ENCODE measurements at places on chromosomes 16 and 17.

DNA sequence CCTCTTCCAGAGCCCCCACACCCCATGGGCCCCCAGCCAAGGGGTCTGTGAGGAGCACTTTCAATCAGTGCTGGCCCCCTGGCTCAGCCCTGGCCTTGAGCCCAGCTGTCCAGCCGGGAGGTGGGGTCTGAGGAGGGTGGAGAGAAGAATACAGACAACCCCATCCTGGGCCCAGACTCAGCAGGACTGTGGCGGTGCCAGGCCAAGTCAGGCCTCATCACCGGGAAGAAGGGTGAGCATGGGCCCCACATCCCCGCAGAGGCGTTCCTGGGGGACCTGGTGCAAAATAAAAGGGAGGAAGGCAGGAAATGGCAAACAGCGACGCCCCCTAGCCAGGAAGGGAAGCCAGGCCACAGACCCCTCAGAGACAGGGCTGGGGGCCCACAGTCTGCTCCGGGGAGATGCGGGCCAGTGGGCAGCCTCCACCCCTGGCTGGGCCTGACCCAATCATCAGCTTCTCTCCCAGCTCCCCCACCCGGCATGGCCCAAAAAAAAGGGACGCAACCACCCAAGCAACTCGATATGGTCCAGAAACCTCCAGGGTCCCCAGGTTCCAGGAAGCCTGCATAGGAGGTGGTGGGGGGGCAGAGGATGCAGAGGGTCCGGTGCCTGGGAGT is 20.6 kb downstream of the ZNF423 start:
- no peak for DNase-seq

DNA sequence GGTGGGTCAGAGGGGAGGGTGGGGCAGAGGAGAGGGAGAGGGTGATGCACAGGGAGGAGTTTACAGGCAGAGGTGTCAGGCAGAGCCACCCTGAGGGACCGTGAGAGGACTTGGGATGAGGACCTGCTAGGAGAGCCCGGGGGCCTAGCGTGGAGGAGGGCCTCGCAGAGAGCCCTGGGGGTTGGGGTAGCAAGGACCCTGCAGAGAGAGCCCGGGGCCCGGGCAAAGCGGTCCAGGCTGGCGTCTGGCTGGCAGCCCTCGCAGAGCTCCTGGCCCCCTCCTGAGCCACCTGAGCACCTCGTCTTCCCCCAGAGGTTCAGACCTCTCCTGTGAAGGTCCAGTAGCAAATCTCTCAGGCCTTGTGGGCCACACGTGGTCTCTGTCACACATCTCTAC is 42.0 kb upstream of the ZNF469 start:
- DNase-seq = no peak

GRCh38 chr17:47735139-47735464 is 2.1 kb downstream of the TBX21 start:
- DNase-seq = no peak

- DNase-seq = no peak
These were observed 167.7 kb upstream of the WSCD1 start for GRCh38 chr17:5902181-5903140.

GRCh38 chr16:69040144-69040909 is 65.1 kb upstream of the HAS3 start:
- peak; percentile 83 for DNase-seq

DNA sequence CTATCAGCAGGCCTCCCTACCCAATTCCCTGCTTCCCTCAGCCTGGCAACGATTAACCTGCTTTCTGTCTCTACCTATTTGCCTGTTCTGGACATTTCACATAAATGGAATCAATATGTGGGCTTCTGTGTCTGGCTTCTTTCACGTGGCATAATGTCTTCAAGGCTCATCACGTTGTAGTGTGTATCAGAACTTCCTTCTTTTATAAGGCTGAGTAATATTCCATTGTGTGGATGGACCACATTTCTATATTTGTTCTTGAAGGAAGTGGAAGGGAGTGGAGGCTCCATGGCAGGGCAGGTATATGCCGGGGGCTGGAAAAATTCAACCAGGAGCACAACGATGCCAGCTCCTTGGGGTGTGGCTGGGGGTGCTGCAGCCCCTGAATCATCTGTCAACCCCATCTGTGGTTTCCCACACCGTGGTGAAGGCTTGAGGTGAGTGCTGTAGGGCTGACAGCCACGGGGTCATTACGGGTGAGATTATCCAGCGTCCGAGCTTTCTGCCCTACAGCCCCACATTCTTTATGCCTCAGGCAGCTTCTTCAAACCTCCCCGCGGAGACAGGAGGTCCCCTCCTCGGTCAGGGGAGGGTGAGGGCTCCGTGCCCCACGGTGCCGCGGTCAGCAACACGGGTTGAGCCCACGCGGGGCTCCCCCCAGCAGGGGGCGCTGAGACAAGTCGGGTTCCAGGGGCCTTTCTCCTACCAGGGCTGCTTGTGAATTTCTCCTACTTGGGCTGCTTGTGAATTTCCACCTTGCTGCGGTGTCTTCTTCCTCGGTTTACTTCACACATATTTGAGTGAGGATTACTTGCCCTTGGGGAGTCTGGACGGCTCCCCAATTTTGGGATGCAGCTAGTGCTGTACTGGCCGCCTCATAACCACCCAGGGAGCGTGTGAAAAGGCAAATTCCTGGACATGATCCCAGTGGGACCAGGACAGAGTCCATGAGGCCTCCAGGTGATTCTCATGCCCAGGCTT is 18.3 kb upstream of the WFIKKN2 start:
- DNase-seq = peak; percentile 29

DNA sequence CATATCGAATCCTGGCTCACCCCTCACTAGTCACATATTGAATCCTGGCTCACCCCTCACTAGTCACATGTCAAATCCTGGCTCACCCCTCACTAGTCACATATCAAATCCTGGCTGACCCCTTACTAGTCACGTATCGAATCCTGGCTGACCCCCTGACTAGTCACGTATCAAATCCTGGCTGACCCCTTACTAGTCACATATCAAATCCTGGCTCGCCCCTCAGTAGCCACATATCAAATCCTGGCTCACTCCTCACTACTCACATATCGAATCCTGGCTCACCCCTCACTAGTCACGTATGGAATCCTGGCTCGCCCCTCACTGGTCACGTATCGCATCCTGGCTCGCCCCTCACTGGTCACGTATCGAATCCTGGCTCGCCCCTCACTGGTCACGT is 156.7 kb upstream of the RPH3AL start:
- DNase-seq = no peak

DNA sequence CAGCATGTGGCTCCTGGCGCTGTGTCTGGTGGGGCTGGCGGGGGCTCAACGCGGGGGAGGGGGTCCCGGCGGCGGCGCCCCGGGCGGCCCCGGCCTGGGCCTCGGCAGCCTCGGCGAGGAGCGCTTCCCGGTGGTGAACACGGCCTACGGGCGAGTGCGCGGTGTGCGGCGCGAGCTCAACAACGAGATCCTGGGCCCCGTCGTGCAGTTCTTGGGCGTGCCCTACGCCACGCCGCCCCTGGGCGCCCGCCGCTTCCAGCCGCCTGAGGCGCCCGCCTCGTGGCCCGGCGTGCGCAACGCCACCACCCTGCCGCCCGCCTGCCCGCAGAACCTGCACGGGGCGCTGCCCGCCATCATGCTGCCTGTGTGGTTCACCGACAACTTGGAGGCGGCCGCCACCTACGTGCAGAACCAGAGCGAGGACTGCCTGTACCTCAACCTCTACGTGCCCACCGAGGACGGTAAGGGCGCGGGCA is 645 bp downstream of the NLGN2 start:
- no peak for DNase-seq

- no peak for DNase-seq
These were observed 62.4 kb downstream of the STH start for GRCh38 chr17:46061435-46061834.

DNA sequence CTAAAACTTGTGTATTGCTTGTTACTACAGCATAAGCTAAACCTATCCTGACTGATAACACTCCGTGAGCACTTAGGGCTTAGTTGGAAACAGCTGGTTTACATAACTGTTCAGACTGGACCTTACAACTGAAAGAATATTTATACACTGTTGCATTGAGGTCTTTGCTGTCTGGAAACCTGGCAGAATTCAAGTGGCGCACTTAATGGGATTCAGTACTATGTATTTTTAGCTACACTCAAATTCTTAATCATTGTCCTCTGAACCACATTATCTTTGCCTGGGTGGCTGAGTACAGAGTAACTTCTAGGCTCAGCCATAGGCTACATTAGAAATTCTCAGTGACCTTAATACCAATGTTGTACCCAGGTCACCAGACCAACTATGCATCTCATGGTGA is 172.9 kb downstream of the PMP22 start:
- DNase-seq = no peak

GRCh38 chr17:8869114-8869815 is 1.8 kb upstream of the PIK3R6 start:
- no peak for DNase-seq

GRCh38 chr16:55701442-55702319 is 45.9 kb downstream of the SLC6A2 start:
- DNase-seq = peak; percentile 29

DNA sequence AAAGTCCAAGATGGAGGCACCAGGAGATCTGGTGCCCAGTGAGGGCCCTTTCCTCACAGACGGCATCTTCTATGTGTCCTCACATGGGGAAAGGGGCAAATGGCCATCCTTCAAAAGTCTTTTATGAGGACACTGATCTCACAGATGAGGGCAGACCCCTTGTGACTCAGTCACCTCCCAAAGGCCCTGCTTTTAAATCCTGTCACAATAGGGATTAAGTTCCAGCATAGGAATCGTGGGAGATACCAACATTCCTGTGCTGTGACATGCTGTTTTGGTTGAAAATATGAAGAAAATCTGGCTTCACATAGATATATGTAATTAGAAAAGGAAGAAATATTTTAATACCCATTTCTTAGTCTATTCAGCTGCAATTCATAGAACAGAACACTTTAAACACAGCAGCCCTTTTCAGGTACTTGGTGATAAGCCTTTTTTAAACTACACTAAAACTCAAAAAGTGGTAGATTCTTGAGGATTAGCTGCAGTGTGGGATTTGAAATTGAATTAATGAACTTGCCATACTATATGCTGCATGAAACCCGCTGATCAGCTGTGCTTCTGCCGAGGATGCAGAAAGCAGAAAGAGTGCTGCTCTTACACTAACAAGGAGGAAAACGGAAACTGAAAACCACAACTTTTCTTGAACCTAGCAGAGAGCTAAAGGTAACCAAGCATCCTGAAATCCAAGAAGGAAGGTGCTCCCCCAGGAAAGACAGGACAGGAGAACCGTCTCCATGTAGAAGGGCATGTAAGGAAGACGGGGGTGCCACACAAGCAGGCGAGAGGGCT is 32.7 kb downstream of the VPS53 start:
- DNase-seq = peak; percentile 55

GRCh38 chr17:78442648-78443218 is 64.3 kb downstream of the PGS1 start:
- DNase-seq = peak; percentile 73

- peak; percentile 60 for DNase-seq
These were observed 82.0 kb upstream of the ALOX12 start for GRCh38 chr17:6913608-6914443.

DNA sequence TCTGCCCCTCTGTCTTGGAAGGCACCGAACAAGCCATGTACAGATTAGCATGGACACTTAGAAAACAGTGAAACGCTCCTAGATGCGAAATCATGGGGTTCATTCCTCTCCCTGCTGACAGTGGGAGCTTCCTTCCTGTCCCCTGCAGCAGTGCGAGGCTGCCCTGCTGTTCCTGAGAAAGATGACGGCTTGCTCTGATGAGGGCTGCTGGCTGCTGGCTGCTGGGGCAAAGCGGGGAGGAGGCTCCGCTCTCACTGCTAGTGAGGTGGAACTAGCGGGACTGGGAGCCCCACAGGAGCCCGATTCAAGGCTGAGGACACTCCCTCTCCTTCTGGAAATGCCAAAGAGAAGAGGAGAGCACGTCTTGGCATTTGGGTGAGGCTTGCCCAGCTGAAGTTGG is 25.9 kb upstream of the CACNG4 start:
- no peak for DNase-seq

DNA sequence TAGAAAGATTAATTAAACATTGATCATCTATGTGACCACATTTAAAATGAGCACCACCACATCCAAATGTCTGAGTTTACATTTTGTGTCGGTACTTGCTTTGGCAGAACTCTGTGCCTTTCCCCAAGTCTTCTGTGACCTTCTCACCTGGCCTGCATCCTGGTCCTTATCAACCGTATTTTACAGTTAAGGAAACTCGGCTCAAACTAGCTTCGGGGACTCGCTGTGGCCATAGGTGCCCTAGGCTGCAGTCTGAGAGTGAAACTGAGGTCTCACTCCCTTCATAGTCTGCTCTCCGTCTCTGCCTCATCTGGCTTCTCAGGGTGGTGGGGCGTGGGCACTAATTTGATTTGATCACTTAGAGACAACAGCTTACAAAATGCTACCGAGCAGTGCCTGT is 555.5 kb downstream of the WWOX start:
- DNase-seq = no peak

DNA sequence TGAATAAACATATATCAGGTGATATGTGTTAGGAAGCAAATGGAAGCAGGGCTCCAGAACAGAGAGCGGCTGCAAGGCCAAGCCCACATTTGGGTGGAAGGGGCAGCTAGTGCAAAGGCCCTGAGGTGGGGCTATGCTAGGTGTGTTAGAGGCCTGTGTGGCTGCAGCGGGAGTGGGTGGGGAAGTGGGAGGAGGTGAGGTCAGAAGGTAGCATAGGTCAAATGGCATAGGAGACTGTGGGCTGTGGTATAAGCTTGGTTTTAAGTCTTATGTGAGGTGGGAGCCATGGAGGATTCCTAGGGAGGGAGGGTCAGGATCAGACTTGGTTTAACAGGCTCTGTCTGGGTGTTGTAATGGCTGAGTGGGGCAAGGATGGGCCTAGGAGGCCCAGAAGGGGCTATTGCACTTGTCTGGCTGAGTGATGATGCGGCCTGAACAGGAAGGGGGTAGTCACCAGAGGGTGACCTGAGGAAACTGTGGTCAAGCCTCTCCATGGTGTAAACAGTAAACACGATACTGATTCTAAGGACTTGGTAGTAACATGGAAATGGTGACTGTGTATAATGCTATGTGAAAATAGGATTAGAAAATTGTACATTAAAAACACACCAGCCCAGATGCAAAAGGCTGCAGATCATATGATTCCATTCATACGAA is 31.1 kb downstream of the RAI1 start:
- peak; percentile 95 for DNase-seq

DNA sequence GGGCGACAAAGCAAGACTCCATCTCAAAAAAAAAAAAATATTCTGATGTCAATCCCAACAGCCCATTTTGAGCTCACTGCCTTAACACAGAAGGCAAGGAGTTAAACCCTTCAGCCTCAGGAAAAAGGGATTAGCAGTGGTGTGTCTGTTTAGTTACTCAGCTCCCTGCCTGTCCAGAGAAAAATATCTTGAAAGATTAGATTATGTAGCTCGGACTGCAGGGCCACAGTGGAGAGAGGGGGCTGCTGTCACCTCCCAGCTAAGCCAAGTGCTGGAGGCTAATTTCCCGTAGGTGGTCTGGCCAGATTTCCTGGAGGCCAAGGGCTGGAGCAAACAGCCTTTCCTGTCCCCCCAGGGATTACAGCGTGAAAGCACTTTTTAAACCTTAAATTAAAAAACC is 50.3 kb downstream of the C16orf95 start:
- DNase-seq = peak; percentile 43

GRCh38 chr16:50671644-50672260 is 9.4 kb downstream of the SNX20 start:
- peak; percentile 22 for DNase-seq

GRCh38 chr17:48678141-48678971 is 44.0 kb downstream of the PRAC1 start:
- DNase-seq = peak; percentile 46

- no peak for DNase-seq
These were observed 68.5 kb upstream of the TBX2 start for GRCh38 chr17:61331178-61331577.

GRCh38 chr17:20008242-20009051 is 712 bp upstream of the SPECC1 start:
- DNase-seq = no peak

GRCh38 chr17:44804302-44805089 is 25.6 kb downstream of the GJC1 start:
- peak; percentile 91 for DNase-seq
